ENCODE measurements at places on chromosomes 13 and 19.
A peak's percentile ranks its signal among the peaks of the same experiment; 100 is the strongest.

GRCh38 chr19:40387155-40387554 lies 2.8 kb downstream of the HIPK4 start:
- DNase-seq = no peak

GRCh38 chr19:45047188-45047797 lies 8.4 kb downstream of the CLASRP start:
- DNase-seq = no peak

DNA sequence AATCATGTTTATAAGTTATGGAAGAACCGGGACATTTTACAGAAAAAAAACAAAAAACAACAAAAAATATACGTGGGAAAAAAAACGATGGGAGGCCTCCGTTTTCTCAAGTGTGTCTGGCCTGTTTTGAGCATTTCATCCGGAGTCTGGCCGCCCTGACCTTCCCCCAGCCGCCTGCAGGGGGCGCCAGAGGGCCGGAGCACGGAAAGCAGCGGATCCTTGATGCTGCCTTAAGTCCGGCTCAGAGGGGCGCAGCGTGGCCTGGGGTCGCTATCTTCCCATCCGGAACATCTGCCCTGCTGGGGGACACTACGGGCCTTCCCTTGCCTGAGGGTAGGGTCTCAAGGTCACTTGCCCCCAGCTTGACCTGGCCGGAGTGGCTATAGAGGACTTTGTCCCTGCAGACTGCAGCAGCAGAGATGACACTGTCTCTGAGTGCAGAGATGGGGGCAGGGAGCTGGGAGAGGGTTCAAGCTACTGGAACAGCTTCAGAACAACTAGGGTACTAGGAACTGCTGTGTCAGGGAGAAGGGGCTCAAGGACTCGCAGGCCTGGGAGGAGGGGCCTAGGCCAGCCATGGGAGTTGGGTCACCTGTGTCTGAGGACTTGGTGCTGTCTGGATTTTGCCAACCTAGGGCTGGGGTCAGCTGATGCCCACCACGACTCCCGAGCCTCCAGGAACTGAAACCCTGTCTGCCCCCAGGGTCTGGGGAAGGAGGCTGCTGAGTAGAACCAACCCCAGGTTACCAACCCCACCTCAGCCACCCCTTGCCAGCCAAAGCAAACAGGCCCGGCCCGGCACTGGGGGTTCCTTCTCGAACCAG lies 1.8 kb upstream of the APOE start:
- peak; percentile 79 for DNase-seq

DNA sequence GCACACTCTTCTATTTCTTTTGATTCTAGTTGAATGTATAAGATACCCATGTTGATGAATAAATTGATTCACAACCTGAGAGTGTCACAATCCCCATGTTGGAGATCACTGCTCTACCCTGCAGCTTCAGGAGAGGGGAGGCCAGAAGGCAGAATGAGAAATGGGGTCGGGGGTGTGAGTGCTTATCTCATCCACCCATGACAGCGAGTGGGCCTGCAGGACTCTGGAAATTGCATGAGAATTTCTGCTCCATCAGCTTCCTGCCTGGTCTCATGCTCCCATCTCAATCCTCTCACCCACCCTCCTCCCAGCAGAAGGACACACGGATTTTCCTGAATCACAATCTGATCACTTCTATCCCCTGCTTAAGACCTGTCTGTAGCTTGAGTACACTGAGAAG lies 22.9 kb upstream of the IGFL1 start:
- no peak for DNase-seq

GRCh38 chr13:85255978-85256377 lies 543.2 kb downstream of the SLITRK6 start:
- DNase-seq = no peak

- peak; percentile 68 for DNase-seq
These were observed 18.7 kb upstream of the POU2F2 start for GRCh38 chr19:42150911-42151361.

DNA sequence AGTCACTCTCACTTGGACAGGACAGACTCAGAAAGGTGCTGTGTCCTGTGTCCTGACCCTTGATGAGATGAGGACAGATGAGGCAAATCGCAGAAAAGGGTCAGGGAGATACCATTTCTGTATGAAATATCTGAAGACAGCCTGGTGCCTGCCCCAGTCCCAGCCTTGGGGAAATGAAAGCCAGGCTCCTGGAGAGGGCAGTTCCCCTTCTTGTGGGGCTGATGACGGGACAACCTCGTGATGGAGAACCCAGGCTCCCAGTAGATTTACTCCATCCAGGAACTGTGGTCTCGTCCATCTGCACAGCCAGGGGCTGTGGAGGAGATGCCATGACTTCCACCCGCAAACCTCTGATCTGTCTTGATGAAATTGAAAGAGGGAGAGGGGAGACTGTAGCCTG lies 13.8 kb downstream of the LILRB1 start:
- DNase-seq = no peak

- no peak for DNase-seq
These were observed 1.7 kb downstream of the DPY19L3 start for GRCh38 chr19:32407004-32407992.

DNA sequence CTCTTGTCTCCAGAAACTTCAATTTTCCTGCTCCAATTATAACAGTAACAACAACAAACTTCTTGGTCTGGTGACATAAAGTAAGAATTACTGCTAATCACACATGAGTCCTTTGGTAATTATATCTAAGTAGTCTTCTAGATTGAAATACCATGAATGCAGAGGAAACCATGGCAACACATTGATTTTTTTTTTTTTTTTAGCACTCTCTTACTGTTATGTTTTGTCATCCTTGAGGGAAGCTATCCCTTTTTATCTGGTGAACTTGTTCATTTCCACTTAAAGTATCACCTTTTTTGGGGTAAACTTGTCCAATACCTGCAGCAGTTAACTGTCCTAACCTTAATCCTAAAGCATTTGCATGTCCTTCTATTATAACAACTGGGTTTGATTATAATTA lies 256.3 kb downstream of the B3GLCT start:
- no peak for DNase-seq

- no peak for DNase-seq
These were observed 175.6 kb upstream of the SLITRK6 start for GRCh38 chr13:85974608-85975366.

DNA sequence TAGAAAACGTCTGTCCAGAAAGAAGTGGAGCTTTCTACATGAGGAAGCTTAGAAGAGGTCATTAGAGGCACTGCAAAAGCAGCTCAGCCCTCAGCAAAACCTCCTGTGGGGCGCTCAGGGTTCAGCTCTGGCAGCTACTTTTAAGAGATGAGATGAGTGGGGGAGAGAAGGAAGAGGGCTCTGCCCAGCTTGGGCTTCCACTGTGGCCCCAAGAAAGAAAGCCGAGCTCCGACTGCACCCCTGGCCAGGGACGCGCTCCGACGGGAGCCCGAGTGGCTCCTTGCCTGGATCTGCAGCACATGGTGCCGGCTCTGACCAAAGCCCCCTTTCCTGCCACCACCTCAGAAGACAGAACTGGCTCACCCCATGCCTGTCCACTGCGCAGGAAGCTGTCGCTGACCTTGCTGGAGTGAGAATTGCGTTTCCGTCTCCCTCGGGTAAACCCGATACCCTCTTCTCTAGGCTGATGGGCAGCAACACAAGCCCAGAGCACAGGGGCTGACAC lies 36.4 kb downstream of the NAXD start:
- no peak for DNase-seq

DNA sequence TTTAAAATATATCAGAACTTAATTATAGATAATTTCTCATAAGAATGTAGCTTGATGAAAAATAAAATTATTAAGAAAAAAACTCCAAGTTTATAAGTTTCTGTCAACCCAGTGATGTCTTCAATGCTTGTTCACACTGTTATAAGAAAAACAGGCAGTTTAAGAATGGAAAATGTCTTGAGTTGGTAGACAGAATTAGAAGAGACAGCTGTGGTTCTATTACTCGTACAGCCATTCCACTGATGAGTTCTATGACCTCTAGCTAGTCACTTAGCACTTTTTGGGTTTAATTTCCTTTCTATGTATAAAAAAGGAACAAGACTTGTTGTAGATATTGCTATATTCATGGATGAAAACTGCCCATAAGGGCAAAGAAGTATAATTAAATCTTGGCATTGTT lies 1013.1 kb upstream of the ATXN8OS start:
- no peak for DNase-seq

GRCh38 chr19:28224441-28224840 lies 988.5 kb downstream of the UQCRFS1 start:
- no peak for DNase-seq

DNA sequence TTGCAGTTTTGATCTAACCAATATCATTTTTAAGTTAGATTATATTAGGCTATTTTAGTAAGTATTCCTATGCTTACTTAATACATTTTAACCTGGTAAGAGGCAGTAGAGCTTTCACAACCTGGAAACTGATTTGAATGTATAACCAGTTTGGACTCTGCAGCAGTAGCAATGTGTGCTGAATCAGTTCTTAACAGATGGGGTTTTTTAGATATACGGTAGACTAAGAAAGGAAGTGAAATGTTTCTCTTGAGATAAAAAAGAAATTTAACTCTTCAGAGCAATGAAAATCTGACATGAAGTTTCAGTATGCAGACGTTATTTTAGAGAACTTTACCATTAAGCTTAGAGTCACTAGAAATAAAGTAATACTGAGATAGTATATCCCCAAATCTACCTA lies 2.7 kb downstream of the NBEA start:
- DNase-seq = no peak

DNA sequence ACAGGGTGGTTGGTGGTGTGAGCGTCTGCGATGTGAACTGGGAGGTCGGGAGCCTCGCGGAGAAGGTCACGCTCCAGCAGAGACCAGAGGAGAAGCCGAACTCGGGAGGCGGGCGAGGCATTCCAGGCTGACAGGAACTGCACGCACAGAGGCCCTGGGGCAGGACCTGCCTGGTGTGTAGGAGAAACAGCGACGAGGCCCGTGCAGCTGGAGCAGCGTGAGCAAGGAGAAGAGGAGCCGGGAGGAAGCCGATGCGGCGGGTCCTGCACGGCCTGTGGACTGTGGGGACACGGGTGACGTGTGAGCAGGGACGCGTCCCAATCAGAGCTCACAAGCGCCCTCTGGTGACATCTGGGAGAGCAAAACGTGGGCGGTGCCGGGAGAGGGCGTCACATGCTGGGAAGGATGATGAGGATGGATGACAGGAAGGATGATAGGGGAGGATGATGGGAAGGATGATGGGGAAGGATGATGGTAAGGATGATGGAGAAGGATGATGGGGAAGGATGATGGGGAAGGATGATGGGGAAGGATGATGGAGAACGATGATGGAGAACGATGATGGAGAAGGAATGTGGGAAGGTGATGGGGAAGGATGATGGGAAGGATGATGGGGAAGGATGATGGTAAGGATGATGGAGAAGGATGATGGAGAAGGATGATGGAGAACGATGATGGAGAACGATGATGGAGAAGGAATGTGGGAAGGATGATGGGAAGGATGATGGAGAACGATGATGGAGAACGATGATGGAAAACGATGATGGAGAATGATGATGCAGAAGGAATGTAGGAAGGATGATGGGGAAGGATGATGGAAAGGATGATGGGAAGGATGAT lies 16.1 kb upstream of the MADCAM1 start:
- peak; percentile 86 for DNase-seq

DNA sequence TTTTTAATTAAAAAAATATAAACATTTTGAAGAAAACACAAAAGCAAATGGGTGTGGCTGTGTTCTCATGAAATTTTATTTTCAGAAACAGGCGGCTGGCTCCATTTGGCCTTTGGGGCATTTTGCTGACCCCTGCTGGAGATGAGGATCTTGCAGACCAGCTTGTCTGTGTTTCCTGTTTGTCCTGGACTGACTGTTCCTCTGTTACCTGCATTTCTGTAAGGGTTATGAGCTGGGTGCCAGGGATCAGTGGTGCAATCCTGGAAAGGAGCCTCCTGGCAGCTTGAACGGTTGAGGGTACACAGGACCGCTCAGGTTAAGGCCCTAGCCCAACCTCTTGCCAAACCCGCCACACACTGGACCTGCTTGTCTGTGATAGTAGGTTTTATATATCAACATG lies 49.9 kb downstream of the ZNF787 start:
- no peak for DNase-seq

DNA sequence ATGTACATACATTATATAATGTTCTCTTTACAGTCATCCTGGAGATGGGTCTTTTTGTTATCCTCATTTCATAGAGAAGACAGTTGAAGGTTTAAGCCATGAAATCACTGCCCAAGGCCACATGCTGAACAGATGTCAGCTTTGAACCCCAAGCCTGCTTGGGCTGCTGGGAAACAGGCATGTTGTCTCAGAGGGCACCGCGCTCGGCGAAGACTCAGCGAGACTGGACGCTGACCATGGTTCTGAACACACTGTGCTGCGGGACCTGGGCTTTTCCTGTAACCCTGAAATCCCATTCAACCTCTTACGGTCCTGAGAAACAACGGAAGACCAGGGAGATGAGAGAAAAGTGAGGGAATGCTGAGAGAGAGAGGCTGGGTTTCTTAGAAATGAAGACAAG lies 27.3 kb downstream of the LRFN3 start:
- DNase-seq = peak; percentile 79

GRCh38 chr19:56838909-56839651 lies 1.4 kb downstream of the PEG3 start:
- no peak for DNase-seq

- DNase-seq = no peak
These were observed 48.8 kb downstream of the CD320 start for GRCh38 chr19:8259142-8259921.

DNA sequence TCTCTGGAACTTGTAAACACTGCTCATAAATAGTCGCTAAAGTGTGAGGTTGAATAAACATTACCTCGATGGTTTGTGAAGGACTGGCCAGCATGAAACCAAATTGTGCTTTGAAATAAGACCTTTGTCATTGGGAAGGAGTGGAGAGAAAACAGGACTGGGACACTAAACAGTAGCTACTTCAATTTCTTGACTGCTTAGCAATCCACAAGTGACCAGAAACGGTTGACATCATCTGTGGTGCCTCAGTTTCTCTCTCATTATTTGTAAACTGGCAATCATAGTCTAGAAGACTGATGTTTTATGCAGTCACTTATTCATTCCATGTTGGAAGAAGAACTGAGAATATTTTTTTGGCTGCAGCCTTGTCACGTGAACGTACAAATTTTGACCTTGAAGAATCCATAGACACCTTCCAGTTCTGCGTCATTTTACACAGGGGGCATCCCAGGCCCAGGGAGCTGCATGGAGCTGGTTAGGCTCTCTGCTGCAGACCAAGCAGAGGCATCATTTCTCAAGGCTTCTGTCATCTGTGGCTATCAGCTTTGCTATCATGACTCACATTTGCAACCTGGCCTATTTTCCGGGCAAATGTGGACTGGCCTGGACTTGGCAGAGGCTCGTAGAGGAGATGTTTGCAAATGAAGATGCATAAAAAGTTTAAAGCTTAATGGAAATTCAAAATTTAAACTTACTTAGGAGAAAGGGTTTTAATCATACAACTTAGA lies 391.8 kb downstream of the FGF9 start:
- no peak for DNase-seq

DNA sequence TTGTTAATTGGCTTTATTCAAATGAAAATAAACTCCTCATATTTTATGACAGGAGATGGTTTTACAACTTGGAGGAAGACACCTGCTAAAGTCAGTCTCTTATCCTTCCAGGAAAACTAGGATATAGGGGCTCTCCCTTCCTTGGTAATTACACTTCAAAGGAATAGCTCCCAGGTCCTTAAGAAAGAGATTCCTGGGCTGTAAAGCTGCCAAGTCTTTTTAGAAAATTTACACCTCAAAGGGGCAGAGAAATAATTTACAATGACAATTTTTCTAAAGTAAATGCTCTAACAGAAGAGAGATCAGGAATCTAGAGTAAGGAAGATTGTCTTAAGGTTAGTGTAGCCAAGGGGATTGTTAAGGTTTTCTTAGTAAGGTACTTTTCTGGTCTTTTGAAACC lies 1359.0 kb downstream of the OLFM4 start:
- peak; percentile 17 for DNase-seq

All from iPS-NIHi11 (cell line).